ENCODE measurements at places on chromosomes 11 and 22. TPM values are rescaled to one million over a fixed set of nuclear protein-coding genes. Genes with fewer than 3 reads are reported as not detected.

POU2AF2 gene
- total RNA-seq, result not detected

SLC6A5 gene
- total RNA-seq, result not detected

CD44 gene
- total RNA-seq, result 441 TPM

SCGB1C1 gene
- total RNA-seq, result not detected

CNTF gene
- total RNA-seq, result 2.2 TPM

SAA2 gene
- 0.43 TPM for total RNA-seq

MAP6 gene
- total RNA-seq, result 3.0 TPM

FIBIN gene
- 26.4 TPM for total RNA-seq

TEX12 gene
- 0.32 TPM for total RNA-seq

FUT4 gene
- total RNA-seq, result 4.3 TPM

MS4A1 gene
- not detected for total RNA-seq

FAU gene
- total RNA-seq, result 279 TPM
